Stomach (tissue), 19 donors: ENCODE measurements at places on chromosomes 12 and 14.

- DNase-seq, result no peak
These were observed 12.3 kb upstream of the NEK9 start for GRCh38 chr14:75139185-75139584.

DNA sequence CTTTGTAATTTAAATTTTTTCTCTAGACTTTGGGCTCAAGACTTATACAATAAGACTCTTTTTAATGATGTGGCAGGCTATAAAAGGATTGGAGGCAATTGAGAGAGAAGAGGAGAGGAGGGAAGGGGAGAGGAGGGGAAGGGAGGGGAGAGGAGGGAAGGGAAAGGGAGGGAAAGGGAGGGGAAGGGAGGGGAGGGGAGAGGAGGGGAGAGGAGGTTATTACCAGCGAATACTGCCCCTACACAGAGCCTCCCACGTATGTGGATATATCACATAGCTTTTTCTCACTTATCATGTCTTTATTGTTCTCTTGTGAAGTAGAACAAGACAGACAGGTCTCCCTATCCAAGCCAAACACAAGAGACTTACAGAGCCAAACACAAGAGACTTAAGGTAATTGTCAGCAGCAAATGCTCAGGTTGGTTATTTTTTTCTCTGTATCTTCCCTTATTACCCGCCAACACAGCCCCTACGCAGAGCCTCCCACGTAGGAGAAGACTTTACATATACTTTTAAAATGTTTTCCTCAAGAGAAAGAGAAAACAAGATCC, 63.1 kb downstream of the DRAM1 start:
- DNase-seq, result no peak

- no peak for DNase-seq
These were observed 63.9 kb downstream of the TESC start for GRCh38 chr12:117035287-117035686.

DNA sequence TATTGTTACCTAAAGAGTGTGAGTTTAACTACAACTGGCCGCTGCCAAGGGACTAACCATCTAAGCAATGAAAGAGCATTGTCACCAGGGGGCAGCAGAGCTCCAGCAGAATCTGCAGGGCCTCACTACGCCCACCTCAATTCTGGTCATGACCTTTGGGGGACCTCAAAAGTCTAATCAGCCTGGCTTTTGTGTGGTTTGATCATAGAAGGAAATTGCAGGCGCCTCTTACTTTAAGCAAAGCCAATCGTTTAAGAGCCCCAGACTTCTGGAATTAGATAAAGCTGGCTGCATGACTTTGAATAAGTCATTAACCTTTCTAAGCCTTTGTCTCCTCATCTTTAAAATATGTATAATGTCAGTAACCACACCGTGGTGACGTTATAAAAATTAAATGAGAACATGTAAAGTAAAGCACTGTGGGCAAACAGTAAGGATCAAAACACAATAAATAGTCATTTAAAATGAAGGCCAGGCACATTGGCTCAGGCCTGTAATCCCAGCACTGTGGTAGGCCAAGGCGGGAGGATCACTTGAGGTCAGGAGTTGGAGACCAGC, 58.6 kb downstream of the TBX3 start:
- peak; percentile 67 for DNase-seq

- DNase-seq, result no peak
These were observed 9.9 kb upstream of the TRIP11 start for GRCh38 chr14:92049781-92050180.

- no peak for DNase-seq
These were observed 41.7 kb downstream of the RPH3A start for GRCh38 chr12:112833267-112833666.

- DNase-seq, result no peak
These were observed 196.1 kb upstream of the FLRT2 start for GRCh38 chr14:85333841-85334240.

DNA sequence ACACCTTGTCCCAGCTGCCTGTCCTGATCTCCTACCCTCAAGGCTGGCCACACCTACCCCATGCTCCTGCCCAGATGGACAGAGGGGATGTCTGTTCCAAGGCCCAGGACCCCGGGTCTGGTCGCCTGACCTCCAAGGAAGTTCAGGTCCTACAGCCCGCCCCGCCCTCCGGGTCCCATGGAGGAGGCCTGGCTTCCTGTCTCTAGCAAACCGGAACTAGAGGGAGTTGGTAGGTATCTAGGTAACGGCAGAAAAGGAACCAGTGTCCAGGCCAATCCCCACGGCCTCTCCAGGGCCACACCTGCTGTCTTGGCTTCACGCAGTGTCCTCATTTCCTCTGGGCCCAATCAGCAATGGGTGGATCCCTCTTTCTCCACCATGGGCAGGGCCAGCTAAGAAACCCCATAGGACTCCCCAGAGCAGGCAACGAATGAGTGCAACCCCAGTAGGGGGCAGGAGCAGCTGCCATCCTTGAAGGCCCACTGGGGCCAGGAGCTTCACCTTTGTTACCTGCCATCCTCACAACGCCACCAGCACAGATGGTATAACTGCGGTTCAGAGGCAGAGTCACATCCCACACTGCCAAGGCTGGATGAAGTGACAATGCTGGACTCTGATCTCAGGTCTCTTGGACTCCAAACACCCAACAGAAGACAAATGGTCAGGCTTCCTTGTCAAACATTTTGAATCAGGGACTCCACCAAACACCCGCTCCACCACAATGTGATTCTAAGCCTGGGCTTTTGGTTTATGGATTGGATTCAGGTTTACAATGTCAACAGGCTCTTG, 25.1 kb upstream of the RPLP0 start:
- peak; percentile 86 for DNase-seq

- DNase-seq, result peak; percentile 85
These were observed 14.9 kb upstream of the IFT81 start for GRCh38 chr12:110109037-110109836.

DNA sequence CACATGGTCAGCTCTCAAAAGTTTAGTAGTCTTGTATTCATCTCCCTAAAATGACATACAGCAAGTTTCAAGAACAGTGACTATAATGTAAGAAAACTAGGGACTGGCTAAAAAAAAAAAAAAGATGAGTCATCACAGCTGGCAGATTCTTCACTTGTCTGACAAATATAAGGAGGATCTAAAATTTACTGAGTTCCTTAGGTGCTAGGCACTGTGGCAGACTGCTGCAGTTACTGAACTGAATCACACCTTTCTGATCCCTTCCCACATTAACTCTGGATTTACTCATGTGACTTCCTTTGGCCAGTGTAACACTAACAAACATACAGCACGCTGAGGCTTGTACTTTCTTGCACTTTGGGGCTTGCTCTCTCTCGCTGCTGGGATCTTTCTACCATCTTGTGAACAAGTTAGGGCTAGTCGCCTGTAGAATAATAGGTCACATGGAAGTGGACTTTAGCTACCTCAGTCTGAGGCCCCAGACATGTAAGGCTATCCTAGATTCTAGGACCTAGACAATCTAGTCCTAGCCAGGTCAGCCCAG, 32.1 kb downstream of the BAZ1A start:
- no peak for DNase-seq
